Caco-2 (cell line): ENCODE measurements at places on chromosomes 2 and 18. TPM values are rescaled to one million over a fixed set of nuclear protein-coding genes. Genes with fewer than 3 reads are reported as not detected.

- no peaks in the 10 kb centered on the region for H3K36me3 ChIP-seq
- H3K27me3 ChIP-seq: no peaks in the 10 kb centered on the region
- H3K4me3 ChIP-seq: no peak overlapping the region
- no peak for DNase-seq
- no peak overlapping the region for H3K27ac ChIP-seq
Observed at GRCh38 chr2:237669628-237670392, 42.4 kb downstream of the LRRFIP1 start.

DNA sequence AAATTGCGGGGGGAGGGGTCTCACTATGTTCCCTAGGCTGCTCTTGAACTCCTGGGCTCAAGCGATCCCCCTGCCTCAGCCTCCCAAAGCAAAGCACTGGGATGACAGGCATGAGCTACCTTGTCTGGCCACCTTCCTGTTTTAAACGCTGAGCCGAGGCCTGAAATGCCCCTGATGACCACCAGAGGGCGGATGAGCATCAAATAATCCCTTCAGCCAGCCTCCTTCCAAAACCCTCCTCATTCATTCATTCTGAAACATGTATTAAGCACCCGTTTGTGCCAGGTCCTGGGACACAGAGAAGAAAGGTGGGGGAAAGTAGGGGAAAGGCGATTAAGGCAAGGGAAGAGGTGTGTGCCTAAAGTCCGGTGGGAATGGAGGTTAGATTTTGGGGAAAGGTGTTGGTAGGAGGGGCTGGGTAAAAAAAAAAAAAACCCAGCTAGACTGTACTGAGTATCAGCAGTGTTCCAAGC, 30.7 kb upstream of the PTMA start:
- H3K27ac ChIP-seq: no peak overlapping the region
- DNase-seq: peak; percentile 81
- H3K27me3 ChIP-seq: no peaks in the 10 kb centered on the region
- H3K4me3 ChIP-seq: no peak overlapping the region
- H3K36me3 ChIP-seq: no peaks in the 10 kb centered on the region

DNA sequence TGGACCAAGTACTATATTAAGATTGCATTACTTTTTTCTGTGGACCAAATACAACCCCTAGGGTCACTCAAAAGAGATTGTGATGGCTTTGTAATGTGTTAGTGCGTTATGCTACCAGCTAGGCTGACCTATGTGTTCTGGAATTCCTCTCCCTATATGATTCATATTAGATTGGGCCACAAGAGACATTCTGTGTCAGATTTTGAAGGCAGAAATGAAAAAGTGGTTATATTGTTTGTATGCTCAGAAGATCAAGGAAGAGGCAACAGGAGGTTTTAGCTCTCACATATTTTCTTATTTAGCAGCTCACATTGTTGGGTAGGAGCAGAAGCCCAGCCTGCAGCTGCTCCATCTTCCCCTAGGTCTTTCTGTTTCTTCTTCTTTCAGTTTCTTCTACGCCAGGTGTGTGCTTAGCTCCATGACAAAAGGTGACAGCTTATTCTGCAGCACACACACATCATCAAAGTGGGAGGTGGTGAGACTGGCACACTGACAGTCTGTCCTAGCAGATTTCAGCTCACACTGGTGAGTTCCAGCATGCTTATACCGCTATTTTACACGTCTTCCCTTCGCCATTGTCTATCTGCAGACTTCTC, 156.8 kb upstream of the UBE2E3 start:
- no peaks in the 10 kb centered on the region for H3K36me3 ChIP-seq
- H3K27ac ChIP-seq: no peak overlapping the region
- no peaks in the 10 kb centered on the region for H3K4me1 ChIP-seq

DNA sequence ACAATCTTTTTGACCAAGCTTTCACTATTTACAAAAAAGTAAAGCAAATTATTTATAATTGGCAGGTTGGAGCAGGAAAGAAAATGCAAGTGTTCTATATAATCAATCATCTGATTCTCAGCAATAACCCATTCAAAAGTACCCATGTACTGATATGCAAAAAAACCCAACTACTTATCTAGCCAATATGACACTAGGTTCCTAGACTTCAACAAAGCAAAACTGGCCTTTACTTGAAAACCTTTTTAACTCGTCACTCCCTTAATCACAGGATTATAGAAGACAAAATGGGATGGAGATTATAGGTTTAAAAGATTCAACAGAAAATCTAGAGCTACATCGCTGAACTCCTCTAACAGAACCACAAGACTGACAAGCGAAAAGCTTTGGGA, 3.6 kb downstream of the TLK1 start:
- no peak overlapping the region for H3K27ac ChIP-seq
- no peak overlapping the region for H3K4me3 ChIP-seq
- H3K27me3 ChIP-seq: no peaks in the 10 kb centered on the region
- no peaks in the 10 kb centered on the region for H3K36me3 ChIP-seq
- DNase-seq: no peak

GRCh38 chr2:5685225-5685624, 7.0 kb upstream of the SOX11 start:
- no peak overlapping the region for H3K27ac ChIP-seq
- no peak for DNase-seq
- H3K36me3 ChIP-seq: no peaks in the 10 kb centered on the region
- no peaks in the 10 kb centered on the region for H3K27me3 ChIP-seq
- no peaks in the 10 kb centered on the region for H3K4me1 ChIP-seq

GRCh38 chr2:112646102-112646719, 472 bp downstream of the SLC20A1 start:
- H3K4me3 ChIP-seq: peak overlapping the region; percentile 93
- H3K27me3 ChIP-seq: no peaks in the 10 kb centered on the region
- H3K27ac ChIP-seq: peak overlapping the region; percentile 96
- no peak for DNase-seq
- H3K36me3 ChIP-seq: peaks cover 1% of the 10 kb centered on the region; the same call in 1 of the 2 replicates

- no peaks in the 10 kb centered on the region; the same call in 1 of the 2 replicates for H3K36me3 ChIP-seq
- no peaks in the 10 kb centered on the region for H3K4me1 ChIP-seq
- no peak overlapping the region for H3K27ac ChIP-seq
- no peaks in the 10 kb centered on the region for H3K27me3 ChIP-seq
Observed at GRCh38 chr2:39266139-39266805, 22.5 kb upstream of the CDKL4 start.

- H3K4me3 ChIP-seq: no peak overlapping the region
- no peaks in the 10 kb centered on the region for H3K27me3 ChIP-seq
- H3K36me3 ChIP-seq: no peaks in the 10 kb centered on the region
- no peak overlapping the region for H3K27ac ChIP-seq
Observed at GRCh38 chr2:30382995-30383394, 64.1 kb upstream of the LCLAT1 start.

DNA sequence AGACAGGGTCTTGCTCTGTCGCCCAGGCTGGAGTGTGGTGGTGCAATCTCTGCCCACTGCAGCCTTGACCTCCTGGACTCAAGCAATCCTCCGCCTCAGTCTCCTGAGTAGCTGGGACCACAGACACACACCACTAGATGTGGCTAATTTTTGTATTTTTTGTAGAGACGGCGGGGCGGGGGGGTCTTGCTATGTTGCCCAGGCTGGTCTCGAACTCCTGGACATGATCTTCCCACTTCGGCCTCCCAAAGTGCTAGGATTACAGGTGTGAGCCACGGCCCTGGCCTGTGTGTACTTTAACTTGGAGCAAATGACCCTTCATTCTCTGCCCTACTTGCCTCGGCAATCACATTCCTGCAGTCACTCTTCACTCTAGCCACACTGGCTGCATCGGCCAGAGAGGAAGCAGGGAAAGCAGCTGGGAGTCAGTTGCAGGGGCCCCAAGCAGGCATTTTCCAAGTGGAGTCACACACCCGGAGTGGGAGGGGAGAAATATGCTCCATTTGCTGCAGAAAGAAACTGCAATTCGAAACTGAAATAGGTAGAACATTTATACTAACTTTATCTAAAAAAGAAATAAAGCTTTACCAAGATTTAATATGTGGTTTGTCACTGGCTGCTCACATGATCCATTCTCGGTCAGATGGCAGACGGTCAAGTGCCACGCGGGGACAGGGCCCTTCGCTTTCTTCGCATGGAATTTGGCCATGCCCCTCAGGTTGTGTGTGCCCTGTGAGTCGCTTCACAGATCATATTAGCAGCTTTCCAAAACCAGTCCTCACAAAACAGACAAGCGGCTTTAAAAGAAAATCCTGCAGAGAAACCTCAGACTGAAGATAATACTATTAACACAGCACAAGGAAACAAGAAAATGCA, 37.1 kb downstream of the FAM161A start:
- no peaks in the 10 kb centered on the region for H3K36me3 ChIP-seq
- no peak overlapping the region for H3K27ac ChIP-seq
- H3K4me1 ChIP-seq: no peaks in the 10 kb centered on the region
- no peaks in the 10 kb centered on the region for H3K27me3 ChIP-seq
- no peak for DNase-seq
- no peak overlapping the region for H3K4me3 ChIP-seq

- no peak for DNase-seq
- no peak overlapping the region for H3K4me3 ChIP-seq
Observed at GRCh38 chr2:155842103-155842502, 490.4 kb downstream of the NR4A2 start.

DNA sequence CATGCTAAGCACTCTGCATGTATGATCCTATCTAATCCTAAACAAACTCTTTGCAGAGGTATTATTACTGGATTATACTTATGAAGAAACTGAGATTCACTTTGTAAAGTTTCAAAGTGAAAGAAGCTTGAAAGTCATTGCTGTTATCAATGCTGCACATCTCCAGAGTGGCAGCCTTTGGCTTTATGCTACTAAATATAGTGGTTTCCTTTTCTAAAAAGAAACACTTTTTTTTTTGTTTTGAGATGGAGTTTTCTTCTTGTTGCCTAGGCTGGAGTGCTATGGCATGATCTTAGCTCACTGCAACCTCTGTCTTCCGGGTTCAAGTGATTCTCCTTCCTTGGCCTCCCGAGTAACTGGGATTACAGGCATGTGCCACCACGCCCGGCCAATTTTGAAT, 114.9 kb upstream of the RAB27B start:
- no peak overlapping the region for H3K4me3 ChIP-seq
- H3K27ac ChIP-seq: no peak overlapping the region
- no peaks in the 10 kb centered on the region for H3K27me3 ChIP-seq

GRCh38 chr2:235494716-235495372, 1.0 kb downstream of the AGAP1 start:
- H3K36me3 ChIP-seq: no peaks in the 10 kb centered on the region
- no peak overlapping the region for H3K27ac ChIP-seq
- H3K4me1 ChIP-seq: no peaks in the 10 kb centered on the region; the same call in 1 of the 2 replicates
- DNase-seq: peak; percentile 36

DNA sequence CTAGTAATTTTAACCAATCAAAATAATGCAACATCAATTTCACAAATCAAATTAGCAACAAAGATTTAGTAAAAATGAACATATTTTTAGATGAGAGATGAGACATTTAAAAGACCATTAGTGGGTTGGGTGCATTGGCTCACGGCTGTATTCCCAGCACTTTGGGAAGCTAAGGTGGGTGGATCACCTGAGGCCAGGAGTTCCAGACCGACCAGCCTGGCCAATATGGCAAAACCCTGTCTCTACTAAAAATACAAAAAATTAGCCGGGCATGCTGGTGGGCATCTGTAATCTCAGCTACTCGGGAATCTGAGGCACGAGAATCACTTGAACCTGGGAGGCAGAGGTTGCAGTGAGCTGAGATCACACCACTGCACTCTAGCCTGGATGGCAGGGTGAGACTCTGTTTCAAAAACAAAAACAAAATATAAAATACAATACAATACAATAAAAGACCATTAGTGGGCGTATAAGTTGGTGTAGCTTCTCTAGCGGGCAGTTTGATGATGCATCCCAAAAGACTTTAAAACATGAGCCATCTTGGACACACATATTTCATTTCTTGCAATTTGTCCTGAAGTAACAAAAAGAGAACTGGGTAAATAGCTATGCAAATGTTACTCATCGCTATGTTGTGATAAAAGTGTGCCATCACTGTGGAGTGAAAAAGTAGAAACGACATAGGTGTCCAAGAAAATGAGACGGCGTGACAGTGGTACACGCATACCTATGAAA, 101.8 kb downstream of the COL6A3 start:
- no peak overlapping the region for H3K4me3 ChIP-seq
- H3K36me3 ChIP-seq: no peaks in the 10 kb centered on the region
- no peak overlapping the region for H3K27ac ChIP-seq
- H3K4me1 ChIP-seq: 0 out of 2 replicates have a peak, but pooled peaks cover 7% of the 10 kb centered on the region

DNA sequence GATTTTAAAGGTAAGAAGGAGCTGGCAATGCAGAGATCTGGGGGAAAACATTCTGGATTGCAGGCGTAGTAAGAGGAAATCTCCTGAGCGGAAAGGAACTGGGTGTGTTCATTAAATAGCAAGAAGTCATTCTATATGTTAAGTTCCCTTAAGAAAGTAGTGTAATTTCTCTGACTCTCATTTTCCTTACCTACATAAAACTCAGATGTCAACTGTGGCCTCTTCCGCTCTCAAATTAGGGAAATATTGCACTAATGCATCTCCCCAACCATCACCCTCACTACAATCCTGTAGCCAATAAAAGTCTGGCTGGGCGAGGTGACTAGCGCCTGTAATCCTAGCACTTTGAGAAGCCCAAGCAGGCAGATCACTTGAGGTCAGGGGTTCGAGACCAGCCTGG, 89.0 kb upstream of the CDC42EP3 start:
- H3K27ac ChIP-seq: no peak overlapping the region
- DNase-seq: no peak
- H3K36me3 ChIP-seq: no peaks in the 10 kb centered on the region
- H3K27me3 ChIP-seq: no peaks in the 10 kb centered on the region
- no peak overlapping the region for H3K4me3 ChIP-seq

DNA sequence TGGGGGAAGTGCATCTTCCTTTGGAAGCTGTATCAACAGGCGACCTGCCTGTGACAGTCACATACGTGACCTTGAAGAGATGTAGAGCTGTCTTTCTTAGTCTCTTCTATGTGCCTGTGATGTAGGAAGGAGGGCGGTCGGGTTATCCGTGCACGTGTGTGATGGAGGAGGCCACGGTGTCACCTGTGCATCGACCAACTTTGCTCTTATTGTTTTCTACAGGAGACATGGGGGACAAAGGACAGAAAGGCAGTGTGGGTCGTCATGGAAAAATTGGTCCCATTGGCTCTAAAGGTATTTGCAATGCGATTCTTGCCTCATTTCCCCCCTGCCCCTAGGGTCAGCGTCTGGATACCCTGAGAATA, 20.7 kb upstream of the ALLC start:
- DNase-seq: no peak
- no peaks in the 10 kb centered on the region for H3K4me1 ChIP-seq
- no peak overlapping the region for H3K4me3 ChIP-seq
- H3K27ac ChIP-seq: no peak overlapping the region
- no peaks in the 10 kb centered on the region for H3K27me3 ChIP-seq

The KIF5C gene
- total RNA-seq: 1.1 and 1.5 TPM in 2 replicates

The CD226 gene
- total RNA-seq: 0.02 TPM in 1 of 2 replicates, not detected in the other

The IL1RN gene
- total RNA-seq: not detected in 2 replicates

The YES1 gene
- 81.5 and 95.0 TPM in 2 replicates for total RNA-seq

The FAM228A gene
- not detected in 2 replicates for total RNA-seq

The CLIP4 gene
- 0.79 and 1.2 TPM in 2 replicates for total RNA-seq

The NEB gene
- total RNA-seq: 14.7 and 17.6 TPM in 2 replicates
